GM06990 (cell line): ENCODE measurements at places on chromosomes 12 and 14.

DNA sequence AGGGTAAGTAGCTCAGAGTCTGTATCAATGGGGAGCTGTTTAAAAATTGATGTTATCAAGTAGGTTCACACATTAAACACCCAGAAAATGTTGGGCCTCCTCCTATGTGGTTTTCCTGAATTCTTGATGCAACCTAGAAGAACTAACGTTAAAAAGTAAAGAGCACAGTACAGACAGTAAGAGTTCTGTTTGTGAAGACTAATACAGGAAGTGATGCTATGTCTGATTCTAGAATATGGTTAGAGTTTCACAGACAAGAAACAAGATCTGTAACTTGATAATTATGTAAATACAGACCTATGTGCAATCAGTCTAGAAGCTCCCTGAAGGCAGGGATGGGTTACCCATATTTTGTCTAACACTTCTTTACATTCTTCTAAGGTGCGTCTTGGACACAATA, 214.9 kb upstream of the BTG1 start:
- DNase-seq, result no peak

DNA sequence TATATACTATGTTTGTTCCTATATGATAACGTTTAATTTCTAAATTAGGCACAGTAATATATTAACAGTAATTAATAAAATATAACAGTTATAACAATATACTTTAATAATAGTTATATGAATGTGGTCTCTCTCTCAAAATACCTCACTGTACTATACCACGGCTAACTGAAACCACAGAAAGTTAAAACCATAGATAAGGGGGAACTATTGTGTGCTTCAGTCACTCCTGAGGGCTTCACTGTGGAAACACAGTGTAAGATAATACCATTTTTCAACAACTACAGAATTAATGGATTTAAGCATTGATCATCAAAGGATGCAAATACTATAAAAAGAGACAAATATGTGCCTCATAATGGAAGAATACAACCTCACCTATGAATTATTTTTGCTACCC, 266.4 kb upstream of the RGS6 start:
- DNase-seq, result no peak

- DNase-seq, result no peak
These were observed 268.7 kb upstream of the TBX3 start for GRCh38 chr12:114952573-114953271.

GRCh38 chr12:79634957-79635471, 55.8 kb downstream of the PAWR start:
- no peak for DNase-seq

- no peak for DNase-seq
These were observed 176.8 kb downstream of the PHLDA1 start for GRCh38 chr12:75854681-75855309.

- DNase-seq, result no peak
These were observed 80.1 kb downstream of the FAR2 start for GRCh38 chr12:29229158-29229505.

DNA sequence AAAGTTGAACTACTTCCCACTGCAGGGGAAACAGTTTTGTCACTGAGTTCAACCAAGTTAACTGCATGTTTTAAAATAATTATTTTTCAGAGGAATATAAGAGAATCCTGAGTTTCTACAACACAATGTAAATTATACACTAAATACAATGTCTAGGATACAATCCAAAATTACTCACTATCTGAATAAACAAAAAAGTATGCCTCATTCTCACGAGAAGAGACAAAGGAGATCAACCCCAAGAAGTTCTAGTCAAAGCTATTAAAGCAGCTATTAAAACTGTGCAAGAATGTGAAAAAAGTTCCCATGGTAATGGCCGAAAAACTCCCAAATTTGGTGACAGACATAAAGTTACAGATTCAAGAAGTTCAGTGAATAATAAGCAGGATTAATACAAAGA, 8.8 kb upstream of the KCNK13 start:
- no peak for DNase-seq

- no peak for DNase-seq
These were observed 84.4 kb upstream of the DCN start for GRCh38 chr12:91267039-91267438.

GRCh38 chr12:119692997-119693396, 25.1 kb downstream of the PRKAB1 start:
- DNase-seq, result no peak

- no peak for DNase-seq
These were observed 8.6 kb downstream of the GIT2 start for GRCh38 chr12:109987615-109988014.

GRCh38 chr12:116916122-116916521, 5.4 kb downstream of the FBXW8 start:
- no peak for DNase-seq

GRCh38 chr14:95341115-95341514, 21.4 kb upstream of the CLMN start:
- DNase-seq, result no peak

GRCh38 chr12:120642826-120643225, 2.4 kb downstream of the CABP1 start:
- no peak for DNase-seq

GRCh38 chr14:30221546-30221945, 293.9 kb upstream of the PRKD1 start:
- no peak for DNase-seq

- no peak for DNase-seq
These were observed 8.6 kb upstream of the STRAP start for GRCh38 chr12:15873556-15873955.

- DNase-seq, result no peak
These were observed 344 bp downstream of the SPTLC2 start for GRCh38 chr14:77616133-77616453.

DNA sequence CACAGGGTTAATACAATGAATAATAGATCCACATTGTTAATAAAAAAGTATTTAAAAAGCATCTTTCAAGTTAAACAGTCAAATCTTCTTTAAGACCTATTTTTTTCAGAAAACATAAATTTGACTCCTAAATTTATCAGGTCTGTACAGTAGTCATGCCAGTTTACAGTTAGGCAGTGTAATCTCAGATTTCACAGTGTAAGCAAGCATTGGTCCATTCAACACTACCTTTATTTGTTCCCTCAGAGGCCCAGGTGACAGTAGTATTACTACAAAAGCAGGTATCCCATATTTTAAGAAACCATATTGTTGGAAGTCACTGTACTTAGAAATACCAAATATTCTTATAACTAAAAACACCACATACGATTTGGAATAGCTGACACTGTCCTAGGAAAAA, 6.1 kb downstream of the ATP2B1 start:
- DNase-seq, result no peak

GRCh38 chr14:99273766-99274345, 1.9 kb upstream of the BCL11B start:
- DNase-seq, result no peak

GRCh38 chr12:124827588-124828184, 36.0 kb downstream of the SCARB1 start:
- peak; percentile 38 for DNase-seq

DNA sequence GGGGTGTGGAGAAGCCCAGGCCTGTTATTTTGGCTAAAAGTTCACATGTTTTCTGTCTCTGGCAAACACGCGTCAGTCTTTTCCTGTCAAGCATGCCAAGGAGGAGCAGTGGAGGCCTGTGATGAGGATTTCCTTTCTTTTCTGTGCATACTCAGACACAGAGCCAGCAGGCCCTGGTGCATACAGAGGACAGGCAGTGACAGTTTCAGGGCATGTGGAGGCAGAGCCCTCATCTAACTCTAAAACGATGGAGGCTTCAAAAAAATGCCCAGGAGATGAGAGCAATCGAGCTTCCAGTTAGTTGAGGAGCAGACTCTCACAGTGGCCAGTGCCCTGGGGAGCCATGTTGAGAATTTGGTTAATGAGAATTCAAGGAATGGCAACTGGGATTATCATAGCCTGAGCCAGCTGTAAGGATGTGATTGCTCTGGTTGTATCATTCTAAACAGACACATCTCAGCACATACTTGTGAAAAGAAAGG, 66.5 kb downstream of the TRAFD1 start:
- no peak for DNase-seq

GRCh38 chr12:33560653-33561208, 121.1 kb upstream of the SYT10 start:
- DNase-seq, result no peak

GRCh38 chr12:9786726-9787717, 26.3 kb upstream of the CD69 start:
- no peak for DNase-seq

- DNase-seq, result no peak
These were observed 45.1 kb upstream of the ATF1 start for GRCh38 chr12:50718760-50719159.

DNA sequence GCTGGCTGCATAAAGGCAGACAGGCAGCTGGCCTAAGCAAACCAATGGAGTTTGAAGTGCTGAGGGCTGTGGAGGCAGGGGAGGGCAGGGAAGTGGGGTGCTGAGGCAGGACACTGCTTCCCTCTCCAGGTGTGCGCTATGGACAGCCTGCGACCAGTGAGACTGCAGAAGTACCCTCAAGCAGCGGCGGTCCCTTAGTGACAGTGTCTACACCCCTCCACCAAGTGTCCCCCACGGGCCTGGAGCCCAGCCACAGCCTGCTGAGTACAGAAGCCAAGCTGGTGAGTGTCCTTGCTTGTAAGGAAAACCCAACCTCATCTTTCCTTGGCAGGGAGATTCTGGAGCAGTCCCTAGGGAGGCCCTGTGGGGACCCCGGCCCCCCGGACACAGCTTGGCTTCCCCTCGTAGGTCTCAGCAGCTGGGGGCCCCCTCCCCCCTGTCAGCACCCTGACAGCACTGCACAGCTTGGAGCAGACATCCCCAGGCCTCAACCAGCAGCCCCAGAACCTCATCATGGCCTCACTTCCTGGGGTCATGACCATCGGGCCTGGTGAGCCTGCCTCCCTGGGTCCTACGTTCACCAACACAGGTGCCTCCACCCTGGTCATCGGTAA, 17.9 kb downstream of the HNF1A start:
- no peak for DNase-seq

- no peak for DNase-seq
These were observed 254.6 kb downstream of the C12orf42 start for GRCh38 chr12:103241184-103241583.

- no peak for DNase-seq
These were observed 18.8 kb downstream of the GPR65 start for GRCh38 chr14:88023658-88024187.

DNA sequence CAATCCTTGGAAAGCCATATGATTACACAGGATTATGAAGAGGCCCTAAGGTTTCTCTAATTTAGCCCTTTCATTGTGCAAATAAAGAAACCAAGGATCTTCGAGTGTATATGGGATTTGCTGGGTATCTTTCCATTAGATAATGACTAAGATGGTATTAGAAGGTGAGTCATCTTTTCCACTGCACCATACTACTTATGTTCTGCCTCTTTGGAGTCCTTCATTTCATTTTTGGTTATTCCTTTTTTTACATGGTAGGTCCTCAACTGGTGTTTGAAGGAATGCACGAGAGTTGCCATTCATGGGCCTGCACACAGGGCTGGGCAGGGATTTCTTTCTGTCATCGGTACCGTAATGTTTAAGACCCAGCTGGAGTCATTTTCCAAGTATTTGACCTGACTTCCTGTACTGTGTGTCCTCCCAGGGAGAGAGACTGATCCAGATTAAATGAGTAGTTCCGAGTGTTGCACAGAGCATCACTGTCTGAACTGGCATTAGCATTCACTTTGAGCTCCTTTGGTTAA, 85.7 kb downstream of the BORCS5 start:
- DNase-seq, result no peak

DNA sequence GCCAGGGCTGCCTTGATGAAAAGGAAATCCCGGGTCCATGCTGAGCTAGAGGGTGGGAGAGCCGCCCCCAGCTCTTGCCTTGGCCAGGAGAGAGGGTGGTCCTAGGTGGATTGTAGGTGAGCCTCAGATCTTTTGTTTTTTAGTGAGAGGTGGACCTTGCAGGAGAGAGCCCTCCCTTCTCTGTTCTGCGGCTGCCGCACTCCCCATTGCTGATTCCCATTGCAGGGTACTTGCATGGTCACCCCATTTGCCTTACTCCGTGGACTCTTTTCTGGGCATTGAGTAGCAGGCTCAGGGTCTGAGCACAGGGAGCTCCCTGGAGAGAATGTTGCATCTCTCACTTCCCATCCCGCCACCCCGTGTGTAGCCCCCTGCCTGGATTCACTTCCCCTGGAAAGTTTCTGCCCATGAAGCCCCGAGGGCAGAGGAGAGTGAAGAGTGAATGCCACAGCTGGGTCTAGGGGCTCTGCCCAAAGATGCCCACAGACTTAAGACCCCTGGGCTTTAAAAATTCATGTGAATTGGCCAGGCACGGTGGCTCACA, 10.2 kb downstream of the VASH1 start:
- no peak for DNase-seq

- DNase-seq, result no peak
These were observed 10.3 kb downstream of the KRT75 start for GRCh38 chr12:52423661-52424500.

- no peak for DNase-seq
These were observed 37.8 kb downstream of the ERGIC2 start for GRCh38 chr12:29343022-29343799.

DNA sequence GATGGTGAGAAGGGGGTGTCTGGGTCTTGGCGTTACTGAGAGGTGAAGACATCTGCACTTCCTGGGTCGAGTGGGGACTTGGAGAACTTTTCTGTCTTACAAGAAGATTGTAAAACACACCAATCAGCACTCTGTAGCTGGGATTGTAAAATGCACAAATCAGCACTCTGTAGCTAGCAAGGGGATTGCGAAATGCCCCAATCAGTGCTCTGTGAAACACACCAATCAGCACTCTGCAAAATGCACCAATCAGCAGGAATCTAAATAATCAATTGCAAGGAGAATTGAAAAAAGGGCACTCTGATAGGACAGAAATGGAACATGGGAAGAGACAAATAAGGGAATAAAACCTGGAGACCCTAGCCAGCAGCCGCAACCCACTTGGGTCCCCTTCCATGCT, 376.1 kb upstream of the SFSWAP start:
- DNase-seq, result no peak
